ENCODE measurements at places on chromosomes 12 and 14. TPM values are rescaled to one million over a fixed set of nuclear protein-coding genes. Genes with fewer than 3 reads are reported as not detected.
A peak's percentile ranks its signal among the peaks of the same experiment; 100 is the strongest.

DNA sequence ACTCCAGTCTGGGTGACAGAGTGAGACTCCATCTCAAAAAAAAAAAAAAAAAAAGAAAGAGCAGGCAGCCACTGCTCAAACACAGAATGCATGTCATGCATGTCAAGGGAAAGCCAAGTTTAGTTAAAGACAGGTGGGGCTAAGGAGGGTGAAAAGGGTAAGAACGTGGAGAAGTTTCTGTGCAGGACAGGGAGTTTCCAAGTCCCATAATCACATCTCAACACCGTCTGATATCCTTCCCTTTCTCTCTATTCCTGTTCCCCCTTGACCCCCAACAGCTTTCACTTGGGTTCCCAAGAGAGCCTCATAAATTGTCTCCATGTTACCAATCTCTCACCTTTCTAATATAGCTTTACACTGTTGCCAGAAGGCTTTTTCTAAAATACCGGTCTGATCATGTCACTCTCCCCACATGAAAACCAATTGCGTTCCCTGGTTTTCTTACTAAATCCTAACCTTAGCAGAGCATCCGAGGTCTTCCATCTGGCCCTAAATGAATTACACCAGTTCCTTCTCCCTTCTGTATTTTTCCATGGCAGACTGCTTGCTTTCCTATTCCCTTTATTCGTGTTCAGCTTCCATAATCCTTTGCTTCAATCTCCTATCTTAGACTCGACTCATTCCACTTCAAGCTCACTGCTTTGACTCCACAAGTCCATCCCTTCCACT is 37.0 kb downstream of the LIMA1 start:
- no peak for DNase-seq

DNA sequence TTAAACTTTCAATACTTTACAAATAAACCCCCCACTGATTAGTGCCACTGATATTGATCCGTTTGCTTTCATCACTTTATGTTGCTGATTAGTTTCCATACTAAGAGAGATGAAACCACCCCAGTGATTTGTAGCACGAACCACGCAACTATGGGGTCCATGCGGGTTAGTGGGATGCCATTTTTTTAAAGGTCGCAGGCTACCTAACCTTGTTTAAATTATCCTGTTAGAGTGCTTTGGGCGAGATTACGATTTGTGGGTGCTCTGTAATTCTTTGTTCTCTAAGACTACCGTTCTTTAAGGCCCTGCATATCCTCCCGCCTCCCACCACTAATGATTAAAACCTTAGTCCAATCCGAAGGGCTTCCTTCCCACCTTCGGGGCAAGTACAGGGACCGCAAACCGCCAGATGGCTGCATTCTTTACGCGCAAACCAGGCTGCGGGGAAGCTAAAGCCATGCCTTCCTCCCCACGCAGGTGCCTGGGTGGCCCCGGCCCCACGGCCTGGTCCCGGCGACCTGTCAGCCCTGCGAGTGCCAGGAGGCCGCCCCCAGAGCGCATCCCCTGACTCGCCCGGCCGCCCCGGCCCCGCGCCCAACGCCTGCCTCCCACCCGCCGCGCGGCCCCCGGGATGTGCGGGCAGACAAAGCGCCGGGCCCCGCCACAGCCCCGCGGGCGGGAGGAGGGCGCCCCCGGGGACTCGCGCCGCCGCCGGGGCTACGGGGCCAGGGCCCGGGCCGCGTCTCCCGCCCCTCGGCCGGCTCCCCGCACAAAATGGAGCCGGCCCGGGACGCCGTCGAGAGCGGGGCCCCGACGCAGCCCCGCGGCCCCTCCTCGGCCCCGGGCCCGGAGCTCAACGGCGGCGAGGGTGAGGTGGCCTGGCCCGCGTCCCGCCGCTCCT is 759 bp downstream of the NFYB start:
- DNase-seq: peak; percentile 47

GRCh38 chr12:2835691-2836403 is 1.0 kb upstream of the NRIP2 start:
- no peak for DNase-seq

GRCh38 chr12:63294327-63294632 is 143.3 kb upstream of the AVPR1A start:
- DNase-seq: no peak

GRCh38 chr12:113949321-113950305 is 16.5 kb downstream of the RBM19 start:
- DNase-seq: no peak

DNA sequence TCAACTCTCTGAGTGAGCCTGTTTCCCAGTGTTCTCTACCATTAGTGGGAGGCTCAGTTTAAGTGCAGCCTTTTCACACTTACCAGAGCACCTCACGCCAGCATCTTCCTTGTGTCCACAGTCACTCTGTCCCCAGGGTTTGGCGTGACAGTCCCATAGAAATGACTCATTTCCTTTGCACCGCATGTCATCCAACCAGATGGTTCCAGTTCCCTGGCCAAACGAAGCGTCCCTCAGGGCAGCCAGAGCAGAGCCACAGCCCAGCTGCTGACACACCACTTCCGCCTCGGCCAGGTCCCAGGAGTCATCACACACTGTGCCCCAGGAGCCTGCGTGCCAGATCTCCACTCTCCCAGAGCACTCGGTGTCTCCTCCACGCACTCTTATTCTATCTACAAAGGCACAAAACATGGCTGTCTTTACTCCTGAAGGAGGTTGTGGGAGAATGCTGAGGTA is 65.4 kb downstream of the ACSM4 start:
- no peak for DNase-seq

DNA sequence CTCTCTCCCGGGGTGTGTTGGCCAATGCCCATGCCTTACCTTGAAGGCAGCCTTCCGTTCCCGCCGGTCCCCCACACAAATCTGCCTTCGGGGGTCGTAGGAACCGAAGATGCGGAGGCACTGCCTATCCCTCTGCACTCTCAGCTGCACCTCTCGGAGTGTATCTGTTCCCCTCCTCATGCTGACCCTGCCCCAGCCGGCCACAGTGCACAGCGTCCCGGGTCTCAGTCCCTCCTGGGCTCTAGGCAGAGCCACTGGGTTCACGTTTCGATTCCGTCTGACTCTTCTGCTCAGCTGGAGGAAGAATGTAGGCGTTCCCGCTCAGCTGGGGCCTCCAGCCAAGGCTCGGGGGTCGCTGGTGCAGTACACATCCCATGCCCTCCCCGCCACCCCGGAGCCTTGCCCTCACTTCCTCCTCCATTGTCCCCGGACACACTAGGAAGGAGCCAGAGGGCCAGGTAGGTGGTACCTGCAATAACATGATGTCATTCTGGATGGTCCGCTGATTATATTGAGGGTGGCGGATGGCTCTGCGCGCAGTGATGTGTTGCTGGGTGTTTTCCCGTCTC is 1.8 kb downstream of the CTSG start:
- DNase-seq: no peak

DNA sequence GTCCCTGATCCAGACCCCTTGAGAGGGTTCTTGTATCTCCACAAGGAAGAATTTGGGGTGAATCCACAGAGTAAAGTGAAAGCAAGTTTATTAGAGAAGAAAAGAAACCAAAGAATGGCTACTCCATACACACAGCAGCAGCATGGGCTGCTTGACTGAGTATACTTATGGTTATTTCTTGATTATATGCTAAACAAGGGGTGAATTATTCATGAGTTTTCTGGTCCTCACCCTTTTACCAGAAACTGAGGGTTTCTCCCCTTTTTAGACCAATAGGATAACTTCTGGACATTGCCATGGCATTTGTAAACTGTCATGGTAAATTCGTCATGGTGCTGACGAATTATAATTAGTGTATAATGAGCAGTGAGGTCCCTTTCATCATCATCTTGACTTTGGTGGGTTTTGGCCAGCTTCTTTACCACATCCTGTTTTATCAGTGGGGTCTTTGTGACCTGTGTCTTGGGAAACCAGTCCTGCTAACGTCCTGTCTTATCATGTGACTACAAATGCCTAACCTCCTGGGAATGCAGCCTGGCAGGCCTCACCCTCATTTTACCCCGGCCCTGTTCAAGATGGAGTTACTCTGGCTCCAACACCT is 121.9 kb downstream of the SPTSSA start:
- no peak for DNase-seq

DNA sequence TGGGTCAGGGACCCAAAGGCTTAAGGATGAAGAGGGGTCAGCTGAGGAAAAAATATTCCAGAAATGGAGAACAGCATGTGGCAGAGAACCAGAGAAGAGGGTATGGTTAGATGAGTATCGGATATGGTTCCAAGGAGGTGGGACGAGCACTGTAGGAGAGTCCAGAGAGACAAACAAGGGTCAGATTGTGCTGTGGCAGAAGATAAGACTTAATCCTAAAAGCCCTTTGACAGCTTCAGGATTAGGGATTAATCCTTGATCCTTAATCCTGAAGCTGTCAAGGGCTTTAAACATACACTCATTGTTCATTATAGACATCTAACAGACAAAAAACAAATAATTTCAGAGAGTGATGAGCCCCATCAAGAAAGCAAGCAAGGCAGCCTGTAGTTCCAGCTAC is 124.0 kb downstream of the SPTSSA start:
- DNase-seq: no peak

- DNase-seq: no peak
Observed at GRCh38 chr14:61535032-61535431, 160.3 kb upstream of the HIF1A start.

DNA sequence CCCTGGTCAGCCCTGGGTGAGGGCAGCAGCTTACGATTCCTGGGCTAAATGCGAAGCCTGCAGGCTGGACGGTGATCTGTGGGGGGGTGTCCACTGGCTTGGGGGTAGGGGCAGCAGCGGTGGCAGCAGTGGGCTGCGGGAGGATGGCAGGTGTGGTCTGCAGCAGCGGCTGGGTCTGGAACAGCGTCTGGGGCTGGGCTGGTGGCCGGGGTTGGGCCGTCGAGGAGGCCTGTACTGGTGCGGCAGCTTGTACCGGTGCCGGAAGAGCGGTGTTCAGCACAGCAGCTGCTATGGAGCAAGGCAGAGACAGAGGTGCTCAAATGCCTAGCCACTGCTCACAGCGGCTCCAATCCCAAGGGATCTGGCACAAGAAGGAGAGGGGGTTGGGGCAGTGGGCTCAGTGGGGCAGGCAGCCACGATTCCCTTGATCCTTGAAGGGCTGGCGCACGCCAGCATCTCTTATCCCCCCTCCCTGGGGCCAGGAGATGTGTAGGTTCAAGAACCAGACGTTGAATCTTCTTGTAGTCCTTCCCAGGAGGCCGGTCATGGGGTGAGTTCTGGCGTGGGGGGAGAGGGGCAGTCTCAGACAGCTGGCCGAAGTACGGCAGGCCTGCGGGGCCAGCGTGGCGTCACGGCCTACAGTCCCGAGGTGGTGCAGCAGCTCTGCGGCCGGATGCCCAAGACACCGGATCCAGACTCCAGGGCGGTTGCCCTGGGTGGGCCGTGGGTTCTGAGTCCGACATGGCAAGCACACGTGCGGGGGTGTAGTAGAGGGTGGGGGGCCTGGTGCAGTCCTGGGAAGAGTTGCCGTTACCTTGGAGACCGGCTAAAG is 19.9 kb downstream of the POU6F1 start:
- DNase-seq: no peak

GRCh38 chr12:49079793-49080192 is 10.0 kb upstream of the RHEBL1 start:
- DNase-seq: no peak

DNA sequence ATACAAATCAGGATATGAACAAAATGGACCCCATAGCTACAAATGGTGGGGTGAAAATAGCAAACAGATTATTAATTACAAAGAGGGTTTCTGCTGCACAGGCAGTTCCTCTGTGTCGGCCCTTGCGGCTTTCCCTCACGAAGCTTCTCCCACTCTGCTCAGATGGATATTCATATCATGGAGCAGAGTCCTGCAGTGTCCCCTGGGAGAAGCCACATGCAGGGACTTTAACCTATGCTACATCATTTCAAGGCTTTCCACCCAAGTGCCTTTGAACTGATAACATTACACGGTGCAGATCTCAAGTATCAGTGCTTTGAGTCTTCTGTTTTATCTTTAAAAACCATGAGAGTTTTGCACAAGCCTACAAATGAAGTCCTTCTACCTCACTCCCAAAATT is 229.1 kb downstream of the PPM1H start:
- DNase-seq: no peak

GRCh38 chr12:78933014-78933413 is 68.4 kb downstream of the SYT1 start:
- DNase-seq: no peak

DNA sequence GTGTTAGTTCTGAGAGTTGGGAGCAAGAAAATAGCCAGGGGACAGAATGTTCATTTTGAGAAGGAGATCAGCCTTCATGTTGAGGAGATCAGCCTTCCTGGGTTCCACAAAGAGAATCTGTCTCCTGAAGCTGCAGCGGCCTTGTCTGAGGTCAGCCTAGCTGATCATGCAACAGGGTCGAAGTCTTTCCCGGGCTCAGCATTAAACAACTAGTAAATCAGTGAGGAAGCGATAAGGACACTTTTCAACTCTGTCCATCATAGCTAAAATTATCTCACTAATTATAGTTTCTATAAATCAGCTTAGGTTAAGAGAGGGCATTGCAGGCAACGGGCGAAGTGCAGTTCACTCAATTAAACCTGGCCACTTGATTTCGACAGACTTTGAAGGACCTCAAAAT is 7.5 kb downstream of the GSC start:
- DNase-seq: no peak

Gene METTL17
- total RNA-seq: 119 TPM

Gene CLEC1A
- total RNA-seq: not detected

Measured in CD4-positive, alpha-beta memory T cell (primary cell).